ENCODE measurements at places on chromosomes 4 and X.

- DNase-seq = no peak
These were observed 15.6 kb upstream of the CWH43 start for GRCh38 chr4:48970471-48970921.

GRCh38 chr4:115187136-115187535 is 73.7 kb upstream of the NDST4 start:
- no peak for DNase-seq

GRCh38 chr4:14083150-14083549 is 455.6 kb upstream of the BOD1L1 start:
- DNase-seq = no peak

GRCh38 chr4:109051054-109051453 is 251.4 kb downstream of the COL25A1 start:
- DNase-seq = no peak

GRCh38 chrX:68196939-68197791 is 236.1 kb downstream of the OPHN1 start:
- no peak for DNase-seq

DNA sequence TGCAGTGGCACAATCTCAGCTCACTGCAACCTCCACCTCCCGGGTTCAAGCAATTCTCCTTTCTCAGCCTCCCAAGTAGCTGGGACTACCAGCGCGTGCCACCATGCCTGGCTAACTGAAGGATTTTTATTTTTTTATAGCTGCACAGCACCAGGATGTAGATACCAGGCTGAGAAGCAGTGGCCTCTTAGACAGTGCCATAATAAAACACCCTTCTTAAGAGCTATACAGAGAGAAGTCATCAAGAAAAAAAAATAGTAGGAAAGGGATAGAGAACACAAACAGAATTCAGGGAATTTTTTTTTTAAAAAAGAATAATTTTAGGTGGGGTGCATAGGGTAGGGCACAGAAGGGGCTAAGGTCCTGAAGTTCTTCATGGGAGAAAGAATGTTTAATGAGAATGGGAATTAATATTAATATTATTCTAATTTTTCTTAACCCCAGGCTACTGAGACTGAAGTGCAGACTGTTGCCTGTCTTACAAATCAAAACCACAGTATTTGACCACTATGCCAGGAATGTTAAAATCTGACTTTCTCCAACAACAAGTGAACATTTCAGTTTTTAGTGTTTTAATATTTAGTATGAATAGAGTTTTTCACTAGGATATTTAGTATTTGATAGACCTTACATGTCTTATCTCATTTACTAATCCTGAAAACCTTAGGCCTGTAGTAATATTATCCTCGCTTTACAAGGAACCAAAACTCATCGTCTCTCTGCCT is 146.7 kb downstream of the KCNIP4 start:
- no peak for DNase-seq

DNA sequence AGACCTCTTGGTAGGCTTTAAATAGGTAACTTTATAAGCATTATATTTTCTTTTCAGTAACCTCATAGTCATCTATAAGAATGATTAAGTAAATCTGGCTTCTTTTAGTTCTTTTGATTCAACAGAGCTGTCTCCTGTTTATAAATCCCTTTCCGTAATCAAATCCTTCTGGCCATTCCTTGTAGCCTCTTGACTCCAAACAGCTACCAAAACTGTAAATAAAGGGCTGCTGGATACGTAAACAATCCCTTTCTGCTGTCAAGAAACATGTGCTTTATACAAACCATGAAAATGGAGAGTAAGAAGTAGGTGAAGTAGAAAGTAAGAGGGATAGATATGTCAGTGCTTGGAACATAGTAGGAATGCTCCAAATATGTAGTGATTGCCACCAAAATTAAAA is 183.2 kb upstream of the CASK start:
- no peak for DNase-seq

GRCh38 chrX:23766650-23767551 is 16.1 kb upstream of the SAT1 start:
- no peak for DNase-seq

DNA sequence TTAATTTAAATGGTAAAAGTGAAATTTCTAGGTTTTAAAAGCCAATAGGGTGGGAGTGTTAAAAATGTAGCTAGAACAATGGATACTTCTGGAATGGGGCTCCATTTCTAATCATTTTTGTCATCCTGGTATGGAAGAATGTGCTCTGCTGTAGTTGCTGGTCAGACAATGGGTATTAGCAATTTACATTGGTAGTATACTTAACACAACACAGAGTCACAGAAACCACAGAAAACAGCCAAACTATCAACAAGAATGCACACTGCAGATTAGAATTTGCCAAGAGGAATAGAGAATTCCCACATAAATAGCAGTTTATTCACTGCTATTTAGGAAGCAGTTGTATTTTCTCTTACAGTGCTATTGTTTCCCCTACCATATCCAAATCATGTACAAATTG is 319.6 kb downstream of the PPP3CA start:
- no peak for DNase-seq

DNA sequence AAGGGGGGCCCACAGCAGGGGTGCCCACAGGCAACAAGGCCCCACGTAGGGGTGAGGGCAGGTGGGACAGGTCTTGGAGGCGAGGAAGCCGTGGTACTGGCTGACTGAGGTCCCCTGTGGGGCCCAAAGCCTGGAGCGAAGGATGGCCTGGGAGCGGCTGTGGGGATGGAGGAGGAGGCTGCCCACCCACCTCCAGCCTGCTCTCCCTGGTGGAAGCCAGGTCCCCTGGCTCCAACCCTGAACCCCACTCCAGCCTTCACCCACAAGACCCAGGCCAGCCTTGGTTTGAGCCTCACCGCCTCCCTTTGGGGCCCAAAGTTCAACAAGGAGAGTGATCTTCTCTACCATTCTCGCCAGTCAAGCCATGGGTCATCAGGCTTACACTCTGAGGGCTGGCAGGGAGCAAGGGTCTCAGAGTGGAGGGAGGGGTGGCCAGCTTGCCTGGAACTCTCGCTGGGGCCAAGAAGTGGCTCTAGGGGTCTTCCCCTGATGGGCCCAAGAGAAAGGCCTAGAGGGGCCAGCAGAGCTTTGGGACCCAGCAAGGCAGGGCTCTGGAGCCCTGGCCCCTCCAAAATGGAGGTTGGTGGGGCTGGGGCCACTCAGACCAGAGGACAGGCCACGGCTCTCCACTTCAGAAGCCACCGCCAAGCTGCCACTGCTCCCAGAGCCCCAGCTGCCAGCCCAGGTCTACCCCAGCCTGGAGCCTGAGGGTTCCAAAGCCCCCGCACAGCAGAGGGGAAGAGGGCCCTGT is 5.0 kb downstream of the PNCK start:
- DNase-seq = no peak

DNA sequence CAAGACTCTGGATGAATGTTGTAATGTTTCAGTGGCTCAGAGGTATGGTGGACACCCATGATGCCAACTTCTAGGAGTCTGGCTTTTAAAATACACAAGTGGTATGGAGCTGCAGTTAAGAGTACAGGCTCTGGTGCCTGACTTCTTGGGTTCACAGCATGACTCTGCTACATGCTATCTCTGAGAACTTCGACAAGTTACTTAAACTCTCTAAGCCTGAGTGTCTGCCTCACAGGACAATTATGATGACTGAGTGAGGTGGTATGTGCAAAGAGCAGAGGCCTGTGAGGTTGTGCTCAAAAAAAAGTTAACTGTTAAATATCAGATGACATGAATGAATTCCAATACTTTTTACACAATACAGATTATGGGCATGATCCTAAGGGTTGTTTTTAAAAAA is 90.9 kb upstream of the SRD5A3 start:
- DNase-seq = no peak

DNA sequence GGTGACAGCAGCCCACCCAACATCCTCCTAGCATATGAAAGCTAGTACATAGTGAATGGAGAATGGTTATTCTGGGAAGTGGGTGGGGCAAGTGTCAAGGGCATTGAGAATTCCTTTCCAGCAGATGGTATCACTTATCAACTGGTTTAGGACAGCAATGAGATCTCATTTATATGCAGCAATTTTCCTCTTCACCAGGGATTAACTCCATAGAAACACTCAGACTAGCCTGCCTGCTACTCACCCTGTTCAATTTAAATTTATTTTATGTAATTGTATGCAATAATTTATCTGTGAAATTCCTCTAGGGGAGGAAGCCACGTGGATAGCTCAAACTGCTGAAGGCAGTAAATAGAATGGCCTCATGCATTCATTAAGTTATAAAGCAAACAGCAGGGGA is 101.6 kb upstream of the MID1IP1 start:
- DNase-seq = no peak

DNA sequence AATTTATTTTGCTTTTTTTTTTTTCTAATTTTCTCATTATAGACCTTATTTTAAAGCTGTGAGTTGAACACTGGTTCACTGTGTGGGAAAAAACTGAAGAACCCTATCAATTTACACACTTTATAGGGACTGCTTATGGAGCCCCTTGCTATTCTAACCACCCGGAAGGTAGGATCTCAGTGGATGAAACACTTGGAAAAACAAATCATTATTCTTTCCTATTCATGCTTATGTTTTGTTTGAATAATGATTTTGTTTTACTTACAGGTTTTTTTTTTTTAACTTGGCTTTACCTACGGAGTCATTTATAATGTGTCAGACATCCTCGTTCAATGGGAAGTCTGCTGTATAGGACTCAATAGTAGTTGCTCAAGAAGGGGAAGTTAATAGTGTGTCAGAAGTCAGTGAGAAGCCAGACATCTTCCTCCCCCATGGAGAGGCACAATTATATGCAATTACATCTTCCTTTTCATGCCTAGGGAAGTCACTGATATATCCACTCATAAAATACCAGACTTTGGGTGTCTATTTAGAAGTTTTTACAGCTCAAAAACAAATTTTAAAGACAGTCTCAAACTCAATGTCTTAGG is 113.2 kb downstream of the ARSF start:
- DNase-seq = no peak

DNA sequence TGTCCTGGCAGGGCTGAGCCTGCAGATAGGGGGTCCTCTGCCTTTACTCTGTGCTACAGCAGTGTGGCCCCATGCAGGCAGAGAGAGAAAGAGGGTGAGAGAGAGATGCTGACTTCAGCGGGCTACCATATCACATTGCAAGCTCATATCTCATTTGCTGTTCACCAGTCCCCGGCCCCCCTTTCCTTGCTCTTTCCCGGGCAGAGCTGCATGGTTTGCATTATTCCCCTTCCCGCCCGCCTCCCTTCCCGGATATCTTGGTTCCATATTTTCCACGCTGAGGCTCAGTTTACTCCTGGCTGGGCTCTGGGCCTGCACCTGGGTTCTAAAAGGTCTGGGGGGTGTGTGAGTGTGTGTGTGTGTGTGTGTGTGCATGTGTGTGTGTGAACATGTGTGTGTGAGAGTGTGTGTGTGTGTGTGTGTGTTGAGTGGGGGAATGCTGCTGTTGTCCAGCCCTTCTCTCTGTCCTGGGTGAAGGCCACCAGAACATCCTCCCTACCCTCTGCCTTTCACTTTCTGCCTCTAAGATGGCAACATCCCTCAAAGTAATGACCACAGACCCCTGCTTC is 63.5 kb downstream of the PJA1 start:
- no peak for DNase-seq

DNA sequence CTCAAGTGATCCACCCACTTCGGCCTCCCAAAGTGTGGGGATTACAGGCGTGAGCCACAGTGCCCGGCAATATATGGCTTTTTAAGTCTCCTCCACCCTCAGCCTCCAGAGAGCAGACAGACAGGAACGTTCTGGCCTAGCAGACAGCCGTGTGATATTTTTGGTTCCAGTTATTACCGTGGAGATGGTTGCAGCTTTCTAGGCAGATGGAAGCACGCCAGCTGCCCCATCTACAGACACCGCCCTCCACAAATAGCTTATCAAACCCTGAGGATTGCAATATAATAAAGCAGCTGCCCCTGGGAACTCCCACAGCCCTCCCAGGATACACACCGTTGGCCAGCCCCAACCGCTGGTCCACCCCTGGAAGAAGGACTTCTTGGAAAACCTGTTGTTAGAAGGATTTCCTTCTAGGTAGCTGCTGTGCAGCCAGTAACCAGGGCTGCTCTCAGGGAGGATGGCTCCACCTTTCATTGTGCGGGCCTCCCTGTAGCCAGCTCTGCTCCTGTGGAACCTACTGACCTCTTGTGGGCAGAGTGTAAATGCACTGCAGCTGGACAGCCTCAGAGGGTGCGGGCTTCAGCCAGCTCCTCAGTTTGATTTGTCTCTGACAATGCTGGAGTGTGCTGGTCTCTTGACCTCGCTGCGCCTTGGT is 44.0 kb downstream of the SLC25A5 start:
- no peak for DNase-seq

DNA sequence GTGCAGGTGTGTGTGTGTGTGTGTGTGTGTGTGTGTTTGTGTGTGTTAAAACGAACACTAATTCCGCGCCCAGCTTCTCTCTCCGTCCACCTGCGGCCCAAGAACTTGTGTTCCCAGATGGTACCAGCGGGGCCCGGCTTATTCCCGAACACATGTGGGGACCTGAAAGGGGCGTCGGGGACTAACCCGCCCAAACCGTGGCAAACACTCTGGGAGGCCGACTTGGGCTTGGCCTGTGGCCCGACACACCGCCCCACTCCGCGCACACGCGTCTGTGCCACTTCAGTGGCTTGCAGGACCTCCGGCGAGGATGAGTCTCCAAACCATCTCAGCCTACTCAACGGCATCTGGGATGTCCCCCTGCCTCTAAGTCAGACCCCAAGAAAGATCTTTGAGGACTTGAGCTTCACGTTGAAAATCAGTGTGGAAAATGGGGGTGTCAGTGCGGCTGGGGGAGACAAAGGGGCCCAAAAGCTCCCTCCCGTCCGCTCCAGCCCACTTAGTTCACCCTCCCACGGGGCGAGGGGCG is 790 bp upstream of the HHIP start:
- no peak for DNase-seq

DNA sequence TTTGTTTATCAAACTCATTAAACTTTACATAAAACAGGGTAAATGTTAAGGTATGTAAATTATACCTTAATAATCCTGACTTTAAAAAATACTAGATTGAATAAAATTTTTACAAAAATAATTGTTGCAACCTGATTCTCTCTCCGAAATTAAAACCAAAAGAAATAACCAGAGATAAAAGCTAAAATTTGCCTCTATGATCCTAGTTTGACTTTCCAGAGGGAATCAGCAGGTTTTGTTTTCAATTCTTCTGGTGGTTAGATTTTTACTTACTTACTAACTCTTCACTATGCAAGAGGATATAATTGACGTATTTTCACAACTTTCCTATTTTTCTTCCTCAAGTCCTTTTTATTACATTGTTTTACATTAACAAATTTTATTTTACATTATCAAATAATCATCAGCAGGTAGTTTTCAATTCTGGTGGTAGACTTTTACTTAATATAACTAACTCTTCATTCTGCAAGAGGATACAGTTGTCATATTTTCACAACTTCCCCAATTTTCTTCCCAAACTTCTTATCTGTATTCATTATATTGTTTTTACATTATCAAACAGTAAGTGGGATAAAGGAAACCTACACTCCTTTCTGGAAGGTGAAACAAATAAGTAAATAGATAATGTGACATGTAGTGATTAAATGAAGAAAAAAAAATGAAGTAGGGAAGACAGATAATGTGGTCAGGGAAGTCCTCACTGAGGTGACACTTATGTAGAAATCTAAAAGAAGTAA is 52.2 kb downstream of the TBCK start:
- no peak for DNase-seq

- no peak for DNase-seq
These were observed 215.9 kb downstream of the LRBA start for GRCh38 chr4:150799207-150799606.

All from activated T-helper 1 cell treated with Interleukin-2 at 50 U/mL for 16 hours (primary cell).